ENCODE measurements at places on chromosomes 2 and 18. TPM values are rescaled to one million over a fixed set of nuclear protein-coding genes. Genes with fewer than 3 reads are reported as not detected.
A peak's percentile ranks its signal among the peaks of the same experiment; 100 is the strongest.

Gene HOXD9
- polyA plus RNA-seq: not detected

- no peaks in the 10 kb centered on the region for H3K36me3 ChIP-seq
- no peak overlapping the region for H3K27ac ChIP-seq
- H3K4me3 ChIP-seq: no peak overlapping the region
- H3K4me1 ChIP-seq: no peaks in the 10 kb centered on the region
- no peak for DNase-seq
- H3K27me3 ChIP-seq: no peaks in the 10 kb centered on the region
Observed at GRCh38 chr2:49988276-49988675, 834.0 kb upstream of the FSHR start.

Gene G6PC2
- not detected for polyA plus RNA-seq

Gene CYRIA
- 15.3 TPM for polyA plus RNA-seq

DNA sequence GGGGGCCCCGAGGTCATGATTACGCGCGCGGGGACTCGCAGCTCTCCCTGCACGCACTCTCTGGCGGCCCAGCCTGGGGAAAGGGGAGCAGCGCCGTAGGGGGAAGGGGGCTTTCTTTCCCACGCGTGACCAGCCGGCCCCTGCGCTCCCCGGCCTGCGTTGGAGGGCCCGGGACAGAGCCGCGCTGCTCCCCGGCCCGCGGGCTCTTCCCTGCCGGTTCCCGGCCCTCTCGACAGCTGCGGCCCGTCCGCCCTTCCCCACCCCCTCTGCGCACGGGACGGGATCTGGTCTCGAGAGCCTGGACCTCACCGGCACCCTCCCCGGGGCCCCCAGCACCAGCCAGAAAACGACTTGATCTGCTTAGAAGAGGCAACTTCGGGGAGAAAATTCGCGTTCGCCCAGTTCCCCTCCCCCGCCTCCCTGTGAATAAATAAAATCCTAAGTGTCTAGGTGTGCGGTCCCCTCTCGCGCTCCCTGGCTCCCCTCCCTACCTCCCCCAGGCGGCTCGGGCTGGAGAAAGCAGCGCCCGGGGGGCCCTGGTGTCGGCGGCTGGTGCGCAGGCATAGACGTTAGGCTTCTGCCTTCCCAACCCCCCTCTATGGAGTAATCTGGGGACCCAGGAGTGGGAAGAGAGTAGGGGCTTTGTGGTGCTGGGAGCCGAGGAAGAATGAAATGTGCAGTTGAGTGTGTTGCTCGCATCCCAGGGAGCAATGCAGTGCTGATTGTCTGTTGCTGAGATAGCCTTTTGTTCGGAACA is 803 bp upstream of the FIGN start:
- H3K36me3 ChIP-seq: no peaks in the 10 kb centered on the region
- peaks cover 41% of the 10 kb centered on the region for H3K27me3 ChIP-seq
- H3K4me3 ChIP-seq: no peak overlapping the region
- peaks cover 12% of the 10 kb centered on the region for H3K4me1 ChIP-seq
- H3K27ac ChIP-seq: no peak overlapping the region
- DNase-seq: no peak

DNA sequence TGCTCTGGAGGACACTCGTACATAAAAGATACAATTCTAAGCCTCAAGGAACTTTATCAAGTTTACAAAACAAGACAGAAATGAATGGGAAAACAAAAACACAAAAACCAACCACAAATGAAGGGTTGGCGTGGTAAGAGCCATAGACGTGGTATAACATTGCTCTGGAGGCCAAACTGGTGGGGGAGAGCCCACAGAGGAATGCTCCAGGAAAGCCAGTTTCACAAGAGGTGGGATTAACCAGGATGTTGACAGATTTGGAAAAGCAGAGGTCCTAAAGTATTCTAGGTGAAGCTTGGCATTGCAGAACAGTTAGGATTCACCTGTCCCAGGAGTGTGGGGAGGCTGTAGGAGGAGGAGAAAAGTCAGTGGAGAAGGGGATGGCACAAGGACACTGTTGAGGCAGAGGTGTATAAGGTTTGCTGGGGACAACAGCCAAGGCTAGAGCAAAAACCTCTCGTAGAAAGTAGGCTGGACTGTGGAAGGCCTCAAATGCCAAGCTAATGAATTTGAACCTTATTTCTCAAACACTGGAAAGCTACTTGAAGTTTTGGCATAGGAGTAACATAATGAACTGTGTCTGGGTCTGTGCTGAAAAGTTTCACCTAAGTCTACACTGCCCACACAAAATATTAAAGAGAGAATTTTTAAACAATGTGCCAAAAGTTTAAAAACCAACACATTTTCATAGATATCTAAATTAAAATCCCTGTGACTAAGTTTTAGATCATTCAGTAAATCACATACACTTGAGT is 135.1 kb downstream of the THADA start:
- peak overlapping the region; percentile 1 for H3K27ac ChIP-seq
- no peaks in the 10 kb centered on the region for H3K27me3 ChIP-seq
- H3K4me3 ChIP-seq: no peak overlapping the region
- peaks cover 23% of the 10 kb centered on the region for H3K4me1 ChIP-seq
- DNase-seq: no peak

DNA sequence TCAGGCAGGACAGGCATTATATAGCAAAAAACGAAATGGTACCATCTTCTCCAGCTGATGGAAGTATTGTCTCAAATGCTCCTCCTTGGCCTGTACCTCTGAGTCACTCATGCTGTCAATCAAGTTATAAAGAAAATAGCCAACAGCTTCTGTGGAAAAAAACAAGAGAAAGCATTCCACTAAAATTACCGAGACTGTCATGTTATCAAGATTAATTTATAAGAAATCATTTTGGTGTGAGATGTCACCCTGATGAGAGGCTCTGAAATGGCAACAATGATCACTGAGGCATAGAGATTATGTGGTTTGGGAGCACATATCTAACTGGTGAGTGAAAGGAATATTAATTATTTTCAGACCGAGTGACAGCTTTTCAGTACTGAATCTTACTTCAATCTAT is 47.4 kb downstream of the LRPPRC start:
- no peak overlapping the region for H3K27ac ChIP-seq
- DNase-seq: no peak
- H3K27me3 ChIP-seq: no peaks in the 10 kb centered on the region
- no peak overlapping the region for H3K4me3 ChIP-seq

Gene DNAJC5G
- not detected for polyA plus RNA-seq

- DNase-seq: no peak
- no peak overlapping the region for H3K27ac ChIP-seq
- no peaks in the 10 kb centered on the region for H3K4me1 ChIP-seq
- H3K36me3 ChIP-seq: no peaks in the 10 kb centered on the region
- H3K27me3 ChIP-seq: no peaks in the 10 kb centered on the region
Observed at GRCh38 chr2:58585233-58585632, 344.1 kb upstream of the FANCL start.

DNA sequence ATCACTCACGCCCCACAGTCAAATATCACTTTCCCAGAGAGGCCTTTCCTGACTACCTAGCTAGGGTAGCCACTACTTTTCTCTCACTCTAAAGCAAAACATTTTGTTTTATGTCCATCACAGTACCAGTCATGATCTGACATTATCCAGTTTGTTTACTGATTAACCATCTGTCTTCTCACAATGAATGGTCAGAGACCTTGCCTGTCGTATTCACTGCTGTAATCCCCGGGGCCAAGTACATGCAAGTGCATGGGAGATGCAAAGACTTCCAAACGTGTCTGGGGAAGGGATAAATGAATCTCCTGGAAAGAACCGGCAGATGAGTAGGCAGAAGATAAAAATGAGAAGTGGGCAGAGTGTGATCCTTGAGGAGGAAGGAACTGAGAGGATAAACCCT is 39.7 kb downstream of the THUMPD2 start:
- H3K4me3 ChIP-seq: no peak overlapping the region

DNA sequence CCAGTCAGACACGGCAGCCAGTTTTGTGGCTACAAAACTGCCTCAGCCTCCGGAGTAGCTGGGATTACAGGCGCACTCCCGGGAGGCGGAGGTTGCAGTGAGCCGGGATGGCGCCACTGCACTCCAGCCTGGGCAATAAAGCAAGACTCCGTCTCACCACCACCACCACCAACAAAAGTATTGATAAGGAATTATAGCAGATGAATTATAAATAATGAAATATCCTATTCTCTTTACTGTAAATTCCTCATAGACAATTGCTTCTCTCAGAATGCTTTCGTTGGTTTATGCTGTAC is 1.4 kb upstream of the FAM161A start:
- H3K4me1 ChIP-seq: peaks cover 20% of the 10 kb centered on the region
- H3K27ac ChIP-seq: peak overlapping the region; percentile 64
- no peaks in the 10 kb centered on the region for H3K27me3 ChIP-seq
- peak overlapping the region; percentile 100 for H3K4me3 ChIP-seq
